ENCODE measurements at places on chromosomes 7 and 10.

DNA sequence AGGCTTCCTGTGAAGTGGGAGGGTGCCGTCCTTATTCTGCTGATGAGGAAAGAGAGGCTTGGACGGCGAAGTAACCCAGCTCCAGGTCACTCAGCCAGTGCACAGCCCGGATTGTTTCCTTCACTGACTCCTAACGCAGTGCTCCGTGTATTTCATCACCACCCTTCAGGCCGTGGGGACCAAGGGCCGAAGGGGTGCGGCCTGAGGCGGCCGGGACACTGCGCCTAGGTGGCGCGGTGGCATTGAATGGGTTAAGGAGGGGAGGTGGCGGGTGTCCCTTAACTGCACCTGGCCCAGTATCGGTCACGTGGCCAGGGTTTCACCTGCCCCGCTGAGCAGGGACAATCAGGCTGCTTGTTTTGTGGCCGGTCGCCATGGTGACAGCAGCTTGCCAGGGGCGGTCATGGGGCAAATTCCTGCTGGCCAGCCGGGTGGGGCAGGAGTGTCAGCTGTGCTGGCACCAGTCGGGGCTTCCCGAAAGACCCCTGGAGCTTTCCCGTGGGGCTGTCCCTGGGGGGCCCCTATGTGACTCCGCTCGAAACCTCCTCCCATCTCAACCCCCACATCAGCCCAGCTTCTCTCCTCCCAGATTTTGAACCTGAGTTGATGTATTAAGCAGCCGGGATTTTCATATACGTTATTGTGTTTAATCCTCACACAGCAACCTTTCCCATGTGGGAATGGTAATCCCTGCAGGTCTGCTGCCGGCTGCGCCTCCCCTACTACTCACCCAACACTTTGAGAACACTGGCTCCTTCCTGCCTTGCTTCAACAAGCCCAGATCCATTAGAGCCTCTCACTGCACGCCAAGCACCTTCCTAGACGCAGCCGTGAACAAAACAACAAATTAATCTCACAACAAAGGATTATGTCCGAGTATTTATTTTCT lies 4.4 kb upstream of the ABHD11 start:
- DNase-seq = no peak

DNA sequence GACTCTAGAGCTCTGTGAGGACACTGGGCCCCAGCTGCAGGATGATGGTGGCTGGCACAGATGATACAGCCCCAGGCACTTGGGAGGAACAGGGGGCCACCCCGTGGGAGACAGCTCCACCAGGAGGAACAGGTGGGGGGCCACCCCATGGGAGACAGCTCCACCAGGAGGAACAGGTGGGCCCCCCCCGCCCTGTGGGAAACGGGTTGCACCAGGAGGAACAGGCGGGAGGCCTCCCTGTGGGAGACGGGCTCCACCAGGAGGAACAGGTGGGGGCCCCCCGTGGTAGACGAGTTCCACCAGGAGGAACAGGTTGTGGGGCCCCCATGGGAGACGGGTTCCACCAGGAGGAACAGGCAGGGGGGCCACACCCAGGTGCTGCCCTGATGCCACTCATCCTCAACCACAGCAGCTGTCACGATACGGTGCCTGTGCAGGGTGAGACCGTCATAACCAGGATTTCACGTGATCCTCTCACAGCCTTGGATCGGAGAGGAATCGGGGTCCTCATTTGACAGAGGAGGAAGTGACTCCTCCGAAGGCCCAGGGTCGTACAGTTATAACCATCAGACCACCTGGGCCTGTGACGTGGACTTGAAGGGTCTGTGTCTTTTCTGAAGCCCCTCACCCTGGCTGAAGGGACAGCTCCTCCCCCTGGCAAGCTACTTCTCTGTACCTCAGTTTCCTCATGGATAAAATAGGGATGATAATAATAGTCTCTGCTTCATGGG lies 49.2 kb upstream of the NANOS1 start:
- DNase-seq = no peak

GRCh38 chr10:32577448-32577847 lies 131.5 kb downstream of the CCDC7 start:
- peak; percentile 9 for DNase-seq

DNA sequence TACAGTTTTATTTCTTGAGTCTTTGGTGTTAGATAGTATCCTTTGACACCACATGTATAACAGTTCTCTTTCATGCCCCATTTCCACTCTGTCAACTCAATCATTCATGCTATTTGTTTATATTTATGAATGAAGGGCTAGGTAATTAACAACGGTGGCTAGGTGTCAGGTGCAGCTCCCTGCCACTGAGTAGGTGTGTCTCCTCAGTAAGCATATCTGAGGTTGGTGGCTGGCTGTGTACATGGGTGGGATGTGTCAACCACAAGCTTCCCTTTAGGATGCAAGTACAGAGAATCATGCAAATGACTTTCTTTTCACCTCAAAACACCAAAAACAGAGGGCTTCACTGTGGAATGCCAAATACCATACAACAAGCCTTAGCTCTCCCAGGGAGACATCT lies 83.4 kb downstream of the ZNF365 start:
- no peak for DNase-seq

GRCh38 chr10:27152687-27153086 lies 1.5 kb downstream of the YME1L1 start:
- no peak for DNase-seq

Data from EL (cell line).